T-helper 2 cell (primary cell): ENCODE measurements at places on chromosomes 3 and 15.

- no peak for DNase-seq
Measured at GRCh38 chr15:90496791-90497190, 32.9 kb upstream of the CRTC3 start.

GRCh38 chr3:159634483-159634882 is 354.2 kb upstream of the IL12A start:
- no peak for DNase-seq

GRCh38 chr15:59833366-59833765 is 144.2 kb upstream of the BNIP2 start:
- no peak for DNase-seq

DNA sequence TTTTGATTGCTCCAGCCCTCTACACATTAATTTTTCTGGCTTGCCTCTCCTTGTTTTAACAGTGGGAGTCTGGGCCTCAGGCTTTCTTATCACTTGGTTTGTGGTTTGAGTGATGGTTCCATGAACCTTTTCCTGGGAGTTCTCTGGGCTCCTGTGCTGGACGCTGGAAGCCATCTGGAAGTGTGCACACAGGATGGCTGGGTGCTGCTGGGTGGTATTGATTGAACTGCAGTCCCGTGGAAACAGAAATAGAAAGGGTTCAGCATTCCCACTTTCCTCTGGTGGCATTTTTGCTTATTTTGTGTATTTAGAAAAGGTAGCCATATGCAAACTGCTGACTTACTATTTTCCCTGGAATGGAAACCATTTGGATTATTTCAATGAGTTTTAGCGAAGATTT is 25.6 kb downstream of the MITF start:
- DNase-seq, result no peak

DNA sequence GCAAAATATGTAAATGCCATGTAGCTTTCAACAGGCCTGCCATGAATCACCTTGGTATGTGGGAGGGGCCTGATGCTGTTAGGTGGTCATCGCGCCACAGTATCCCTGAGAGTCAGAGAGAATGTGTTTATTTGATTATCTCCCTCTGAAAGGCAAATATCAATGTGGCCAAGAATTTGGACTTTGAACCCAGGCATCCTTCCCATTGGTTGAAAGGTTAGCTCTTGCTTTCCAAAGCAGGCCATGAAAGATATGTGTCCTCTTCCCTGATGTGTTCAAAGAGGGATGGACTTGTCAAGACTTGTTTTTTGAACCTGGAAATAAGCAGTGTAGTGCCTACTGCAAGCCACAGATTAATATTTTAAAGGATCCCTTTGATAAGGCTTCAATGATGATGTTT is 36.7 kb downstream of the SRP14 start:
- DNase-seq, result no peak

DNA sequence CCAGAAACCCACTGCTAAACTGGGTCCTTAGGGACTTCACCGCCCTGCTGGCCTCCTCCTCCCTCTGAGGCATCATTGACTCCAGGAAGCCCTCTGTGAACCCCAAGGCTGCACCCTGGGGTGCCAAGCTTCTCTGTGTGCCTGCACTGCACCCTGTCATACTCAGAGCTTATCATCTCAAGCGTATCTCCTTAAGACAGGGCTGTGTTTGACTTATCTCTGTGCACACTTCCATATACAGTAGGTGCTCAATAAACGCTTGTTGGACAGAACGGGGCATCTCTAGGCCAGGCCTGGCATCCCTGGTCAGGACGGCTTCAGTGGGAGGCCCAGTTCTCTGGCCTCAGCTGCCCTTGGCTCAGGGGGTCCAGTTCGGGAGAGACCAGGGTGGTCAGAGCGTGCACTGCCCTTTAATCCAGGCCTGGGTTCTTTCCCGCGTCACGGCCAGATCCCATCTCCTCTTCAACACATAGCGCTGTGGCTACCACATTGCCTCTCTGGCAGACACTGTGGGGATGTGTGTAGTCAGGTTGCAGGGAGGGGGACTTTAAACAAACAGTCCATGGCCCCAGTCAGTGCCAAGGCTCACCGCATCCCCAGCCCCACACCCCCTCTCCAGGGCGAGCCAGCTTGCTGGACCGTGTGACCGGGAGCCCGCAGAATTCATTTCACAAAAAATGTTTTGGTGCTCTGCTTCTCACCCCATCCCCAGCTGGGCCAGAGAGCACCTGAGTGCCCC is 33.4 kb downstream of the MAGEF1 start:
- no peak for DNase-seq

DNA sequence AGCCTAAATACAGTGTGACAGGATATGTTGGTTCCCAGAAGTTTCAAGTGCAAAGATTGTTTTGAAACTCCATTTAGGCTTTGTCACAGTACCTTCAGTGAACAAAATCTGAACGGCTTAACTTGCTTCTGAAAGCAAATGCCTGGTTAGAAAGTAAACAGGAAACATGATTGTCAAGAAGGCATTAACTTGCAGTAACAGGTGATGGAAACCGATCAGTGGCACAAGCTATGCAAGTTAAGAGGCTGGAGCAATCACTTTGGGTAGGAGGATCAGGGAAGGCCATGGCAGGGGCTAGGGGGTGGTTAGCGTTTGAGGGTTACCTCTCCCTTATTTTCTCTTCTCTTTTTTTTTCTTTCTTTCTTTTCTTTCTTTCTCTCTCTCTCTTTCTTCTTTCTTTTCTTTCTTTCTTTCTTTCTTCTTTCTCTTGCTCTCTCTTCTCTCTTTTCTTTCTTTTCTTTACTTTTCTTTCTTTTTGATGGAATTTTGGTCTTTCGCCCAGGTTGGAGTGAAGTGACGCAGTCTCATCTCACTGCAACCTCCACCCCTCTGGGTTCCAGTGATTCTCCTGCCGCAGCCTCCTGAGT is 2.4 kb downstream of the HYKK start:
- DNase-seq, result no peak

DNA sequence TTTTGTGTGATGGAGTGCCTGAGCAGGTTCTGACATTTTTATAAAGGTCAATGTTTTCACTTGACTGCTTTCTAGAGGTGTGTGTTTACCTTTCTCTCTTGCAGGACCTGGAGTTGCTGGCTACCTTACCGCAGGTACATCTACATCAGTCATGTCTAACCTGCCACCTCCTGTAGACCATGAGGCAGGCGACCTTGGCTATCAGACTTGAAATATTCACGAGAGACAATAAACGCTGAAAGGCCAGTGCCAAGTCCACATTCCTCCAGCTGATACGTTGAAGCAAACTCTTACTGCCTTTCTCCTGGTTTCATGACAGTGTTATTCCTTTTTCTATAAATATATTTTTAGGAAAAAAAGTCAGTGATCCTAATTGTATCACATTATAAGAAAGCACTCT is 59.0 kb upstream of the ACKR4 start:
- no peak for DNase-seq

DNA sequence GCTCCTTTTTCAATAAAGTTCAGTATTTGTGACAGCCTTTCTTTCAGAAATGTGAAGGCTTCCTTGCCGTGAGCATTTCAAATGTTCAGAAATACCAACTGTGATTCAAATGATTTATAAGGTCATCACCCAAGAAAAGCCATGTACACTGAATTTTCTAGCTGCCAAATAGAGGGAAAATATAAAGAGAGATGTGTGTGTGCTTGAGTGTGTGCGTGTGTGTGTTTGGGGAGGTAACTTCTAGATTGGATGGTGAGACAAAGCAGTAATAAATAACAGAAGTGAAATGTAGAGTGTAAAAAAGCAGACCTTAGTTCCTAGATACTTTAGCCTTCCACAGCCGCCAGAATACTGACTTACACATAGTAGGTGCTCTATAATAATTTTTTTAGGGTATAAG is 577.4 kb downstream of the TBL1XR1 start:
- no peak for DNase-seq

DNA sequence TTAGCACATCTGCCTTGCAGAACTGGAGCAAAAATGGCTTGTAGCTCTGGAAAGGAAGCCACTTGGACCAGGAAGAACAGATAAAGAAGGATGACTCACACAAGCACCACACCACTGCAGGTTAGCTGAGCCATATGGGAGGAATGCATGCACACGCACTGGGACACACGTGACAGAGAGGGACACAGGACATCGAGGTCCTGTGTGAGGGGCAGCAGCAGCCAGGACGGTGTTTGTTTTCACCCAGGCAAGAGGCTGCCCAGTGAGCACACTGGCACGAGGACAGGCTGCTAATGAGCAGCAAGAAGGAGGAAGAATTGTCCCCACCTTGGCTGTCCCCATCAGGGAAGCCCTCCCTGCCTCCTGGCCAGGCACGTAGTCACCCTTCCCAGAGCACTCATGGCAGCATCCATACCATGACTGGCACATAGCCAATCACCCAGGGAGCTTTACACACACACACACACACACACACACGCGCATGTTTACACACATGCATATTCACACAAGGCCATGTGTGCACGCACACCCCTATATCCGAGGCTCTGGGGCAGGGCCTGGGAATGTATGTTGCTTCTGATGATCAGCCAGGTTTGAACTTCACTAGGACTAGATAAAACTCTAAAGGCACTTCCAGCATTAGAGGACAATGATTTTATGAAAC is 24.0 kb upstream of the SPTBN5 start:
- DNase-seq, result no peak

GRCh38 chr3:13557417-13557816 is 8.5 kb downstream of the FBLN2 start:
- DNase-seq, result no peak

DNA sequence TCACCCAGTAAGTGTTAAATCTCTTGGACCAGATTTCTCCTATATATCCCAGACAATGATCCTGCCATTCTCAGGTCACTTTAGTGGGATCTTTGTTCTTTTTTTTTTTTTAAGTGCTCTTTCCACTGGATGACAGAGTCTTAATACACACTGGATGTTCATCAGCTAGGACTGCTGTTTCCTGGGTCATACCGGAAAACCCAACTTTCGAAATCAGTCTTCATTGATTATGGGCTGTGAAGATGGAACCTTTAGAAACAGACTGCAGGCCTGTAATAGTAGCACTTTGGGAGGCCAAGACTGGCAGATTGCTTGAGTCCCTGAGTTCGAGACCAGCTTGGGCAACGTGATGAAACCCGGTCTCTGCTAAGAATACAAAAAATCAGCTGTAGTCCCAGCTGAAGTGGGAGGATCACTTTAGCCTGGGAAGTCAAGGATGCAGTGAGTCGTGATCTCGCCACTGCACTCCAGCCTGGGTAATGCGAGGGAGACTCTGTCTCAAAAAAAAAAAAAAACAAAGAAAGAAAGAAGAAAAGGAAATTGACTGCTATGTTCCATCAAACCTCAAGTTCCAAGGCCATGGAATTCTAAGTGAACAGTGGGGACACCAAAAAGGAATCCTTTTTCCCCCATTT is 2.3 kb downstream of the EOGT start:
- DNase-seq, result no peak

- no peak for DNase-seq
Measured at GRCh38 chr3:53196575-53197407, 35.8 kb downstream of the PRKCD start.

DNA sequence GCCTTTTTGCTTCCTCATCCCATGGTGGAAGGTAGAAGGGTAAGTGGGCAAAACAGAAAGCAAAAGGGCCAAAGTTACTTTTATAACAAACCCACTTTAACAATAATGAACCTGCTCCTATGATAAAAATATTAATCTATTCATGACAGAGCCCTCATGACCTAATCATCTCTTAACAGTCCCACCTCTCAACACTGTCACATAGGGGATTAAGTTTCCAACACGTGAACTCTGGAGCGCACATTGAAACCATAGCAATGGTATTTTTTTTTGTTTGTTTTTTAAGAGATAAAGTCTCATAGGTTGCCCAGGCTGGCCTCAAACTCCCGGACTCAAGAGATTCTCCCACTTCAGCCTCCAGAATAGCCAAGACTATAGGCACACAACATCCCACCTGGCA is 30.7 kb downstream of the KATNBL1 start:
- no peak for DNase-seq

GRCh38 chr3:140292684-140293083 is 357.7 kb downstream of the CLSTN2 start:
- no peak for DNase-seq

- DNase-seq, result no peak
Measured at GRCh38 chr3:31536497-31536896, 3.8 kb downstream of the STT3B start.

GRCh38 chr3:11901286-11901875 is 54.7 kb upstream of the TAMM41 start:
- no peak for DNase-seq

DNA sequence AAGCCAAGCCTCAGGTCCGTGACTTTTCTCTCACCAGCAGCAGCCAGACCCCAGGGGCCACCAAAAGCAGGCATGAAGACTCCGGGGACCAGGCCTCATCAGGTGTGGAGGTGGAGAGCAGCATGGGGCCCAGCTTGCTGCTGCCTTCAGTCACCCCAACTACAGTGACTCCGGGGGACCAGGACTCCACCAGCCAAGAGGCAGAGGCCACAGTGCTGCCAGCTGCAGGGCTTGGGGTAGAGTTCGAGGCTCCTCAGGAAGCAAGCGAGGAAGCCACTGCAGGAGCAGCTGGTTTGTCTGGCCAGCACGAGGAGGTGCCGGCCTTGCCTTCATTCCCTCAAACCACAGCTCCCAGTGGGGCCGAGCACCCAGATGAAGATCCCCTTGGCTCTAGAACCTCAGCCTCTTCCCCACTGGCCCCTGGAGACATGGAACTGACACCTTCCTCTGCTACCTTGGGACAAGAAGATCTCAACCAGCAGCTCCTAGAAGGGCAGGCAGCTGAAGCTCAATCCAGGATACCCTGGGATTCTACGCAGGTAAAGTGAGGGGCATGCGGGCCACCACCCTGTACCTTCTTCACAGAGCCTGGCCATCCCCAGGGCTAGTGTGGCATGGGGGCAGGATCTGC is 12.0 kb upstream of the ABTB1 start:
- DNase-seq, result no peak

GRCh38 chr3:62046326-62046725 is 327.0 kb downstream of the FEZF2 start:
- DNase-seq, result no peak

DNA sequence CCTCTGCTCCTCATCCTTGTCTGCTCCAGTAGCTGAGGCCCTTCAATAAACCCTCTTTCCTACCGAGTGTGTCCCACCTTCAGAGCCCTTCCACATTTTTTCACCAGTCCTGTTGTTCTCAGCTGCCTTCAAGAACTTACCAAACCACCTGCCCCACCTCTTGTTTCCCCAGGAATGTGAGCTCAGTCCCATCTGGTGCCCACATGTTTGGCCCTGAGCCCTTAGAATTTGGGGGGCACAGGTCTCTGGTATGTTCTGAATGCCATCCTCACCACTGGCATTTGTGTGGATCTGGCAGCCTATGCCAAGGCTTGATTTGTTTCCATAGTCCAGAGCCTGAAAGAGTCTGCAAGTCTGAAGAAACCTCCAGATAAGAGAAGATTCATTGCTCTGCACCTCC is 315.2 kb upstream of the PPP2R3A start:
- no peak for DNase-seq

DNA sequence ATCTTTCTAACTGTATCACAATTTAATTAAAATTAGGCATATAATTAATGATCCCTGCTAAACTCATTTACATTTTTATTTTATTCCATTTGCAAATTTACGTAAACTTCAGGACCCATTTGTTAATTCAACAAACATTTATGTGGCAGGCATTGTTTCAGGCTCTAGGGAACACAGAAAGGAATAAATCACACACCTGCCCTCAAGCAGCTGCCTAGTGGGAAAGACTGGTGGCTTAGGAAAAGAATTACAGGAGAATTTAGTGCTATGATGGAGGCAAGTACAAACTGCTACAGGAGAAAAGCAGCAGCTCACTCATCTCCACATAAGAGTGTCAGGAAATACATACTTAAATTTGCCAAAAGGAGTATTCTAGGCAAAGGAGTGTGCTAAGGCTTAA is 11.2 kb downstream of the CBLB start:
- DNase-seq, result no peak

GRCh38 chr3:107574650-107575049 is 51.9 kb downstream of the BBX start:
- DNase-seq, result no peak
